Stimulated activated CD8-positive, alpha-beta memory T cell treated with anti-CD3 and anti-CD28 coated beads, Interleukin-4, amount 100 ng/mL, for 4 hours (primary cell): ENCODE measurements at places on chromosomes 6 and 20.
A peak's percentile ranks its signal among the peaks of the same experiment; 100 is the strongest.

- no peak for DNase-seq
These were observed 52.4 kb upstream of the ERVFRD-1 start for GRCh38 chr6:11163932-11164331.

DNA sequence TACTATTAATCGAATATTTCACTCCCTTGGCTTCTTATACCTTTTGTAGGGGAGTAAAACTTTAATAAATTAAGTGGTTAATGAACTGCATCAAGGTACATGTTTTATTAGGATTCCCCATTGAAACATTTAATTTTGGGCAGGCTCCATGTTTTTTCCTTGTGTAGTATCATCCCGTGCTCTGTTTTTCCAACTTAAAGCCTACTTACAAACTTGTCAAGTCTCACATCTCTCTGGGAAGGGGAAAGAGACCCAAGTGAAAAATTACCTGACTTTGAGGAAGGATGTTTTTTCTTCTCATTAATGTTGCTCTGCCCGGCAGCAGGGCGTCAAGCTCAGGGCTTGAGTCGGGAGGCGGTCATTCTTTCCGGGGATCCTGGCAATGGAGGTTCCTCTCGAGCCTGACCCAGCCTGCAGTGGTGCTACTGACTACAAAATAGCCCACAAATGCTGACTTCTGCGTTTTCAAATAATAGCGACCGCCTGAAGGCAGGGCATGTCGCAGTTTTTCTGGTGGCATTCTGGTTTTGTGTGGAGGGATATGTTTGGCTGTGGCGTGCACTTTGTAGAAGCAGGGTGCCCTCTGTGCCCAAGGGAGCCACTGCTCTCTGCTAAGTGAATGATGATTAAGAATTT lies 2.4 kb downstream of the DSP start:
- DNase-seq: no peak

DNA sequence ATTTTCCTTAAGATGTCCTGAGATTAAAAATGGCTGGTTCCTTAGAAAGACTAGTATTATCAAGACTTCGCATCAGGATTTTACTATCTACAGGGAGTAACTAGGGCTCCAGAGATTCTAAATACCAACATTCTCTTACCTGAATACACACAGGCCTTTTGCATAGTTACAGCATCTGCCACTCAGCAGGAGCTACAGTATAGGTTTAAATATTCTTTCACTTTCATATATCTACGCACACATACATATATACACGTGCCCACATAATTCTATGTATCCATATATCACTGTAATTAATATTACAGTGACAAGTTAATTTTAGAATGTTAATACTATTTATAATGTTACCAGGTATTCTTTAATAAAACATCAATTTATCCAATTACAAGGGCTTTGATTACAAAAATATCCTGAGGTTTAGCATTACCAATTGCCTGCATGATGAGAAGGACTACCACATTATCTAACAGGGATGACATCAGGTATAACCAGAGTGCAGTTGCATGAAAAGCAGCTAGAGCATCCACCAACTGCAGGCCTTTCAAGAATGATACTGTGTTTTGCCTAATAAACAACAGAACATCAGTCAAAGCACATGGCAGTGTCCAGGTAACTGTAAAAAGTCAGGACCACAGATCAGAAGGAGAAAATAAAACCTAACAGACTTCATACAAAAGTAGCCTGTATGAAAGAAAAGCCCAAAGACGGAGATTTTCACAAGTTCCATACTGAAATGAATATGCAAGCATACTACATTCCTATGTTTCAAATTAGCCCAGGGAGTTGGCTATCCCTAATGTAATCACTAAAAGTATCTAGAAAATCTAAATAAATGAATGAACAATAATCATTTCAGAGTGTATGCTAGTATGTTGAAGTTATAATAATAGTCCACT lies 268.7 kb downstream of the PTPRK start:
- DNase-seq: no peak

DNA sequence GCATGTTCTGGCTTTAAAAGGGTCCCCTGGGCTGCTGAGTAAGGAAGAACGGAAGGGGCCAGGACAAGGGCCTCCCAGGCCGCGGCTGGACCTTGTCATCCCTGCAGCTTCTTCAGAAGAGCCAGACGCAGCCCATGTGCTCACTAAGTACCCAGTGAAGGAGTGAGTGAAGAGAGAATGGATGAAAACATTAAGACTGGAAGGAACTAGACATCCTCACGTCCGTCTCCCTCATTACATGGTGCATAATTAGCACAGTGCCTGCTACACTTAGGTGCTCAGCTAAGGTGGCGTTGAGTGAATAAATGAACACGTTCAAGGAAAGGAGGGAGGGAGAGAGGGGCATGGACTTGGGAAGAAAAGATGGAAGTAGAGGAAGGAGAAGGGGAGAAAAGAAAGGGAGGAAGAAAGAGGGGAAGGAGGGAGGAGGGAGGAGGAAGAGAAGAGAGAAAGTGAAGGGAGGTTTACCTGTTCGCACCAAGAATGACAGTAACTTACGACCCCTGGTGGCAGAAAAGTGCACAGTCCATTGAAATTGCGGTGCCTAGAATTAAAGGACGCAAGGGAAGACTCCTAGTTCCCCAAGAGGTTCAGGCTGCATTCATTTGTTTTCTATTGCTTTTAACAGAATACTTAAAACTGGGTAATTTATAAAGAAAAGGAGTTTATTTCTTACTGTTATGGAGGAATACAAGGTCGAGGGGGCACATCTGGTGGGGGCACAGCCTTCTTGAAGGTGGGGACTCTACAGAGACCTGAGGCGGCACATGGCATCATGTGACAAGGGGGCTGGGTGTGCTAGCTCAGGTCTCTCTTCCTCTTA lies 8.0 kb downstream of the TP53RK start:
- peak; percentile 55 for DNase-seq

- DNase-seq: no peak
These were observed 92.6 kb downstream of the BFSP1 start for GRCh38 chr20:17438436-17439039.

DNA sequence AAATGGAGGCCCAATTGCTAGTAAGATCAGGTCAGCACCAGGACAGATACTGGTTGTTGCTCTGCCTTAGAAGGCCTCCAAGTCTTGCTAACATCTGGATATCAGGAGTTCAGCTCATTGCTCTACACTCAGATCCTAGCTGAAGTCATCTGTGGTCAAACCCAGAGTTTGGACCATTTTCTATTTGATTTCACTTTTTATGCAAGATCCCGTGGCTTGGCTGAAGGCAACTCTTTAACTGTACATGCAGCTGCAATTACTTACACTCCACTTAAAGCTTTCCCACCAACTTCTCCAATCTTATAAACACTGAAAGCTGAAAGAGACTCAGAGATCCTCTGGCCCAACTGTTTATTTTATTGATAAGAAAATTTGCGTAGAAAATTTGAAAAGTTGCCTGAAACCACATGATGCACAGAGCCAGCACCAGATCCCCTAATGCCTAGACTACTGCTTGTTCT lies 2.7 kb downstream of the SLC17A2 start:
- DNase-seq: no peak

DNA sequence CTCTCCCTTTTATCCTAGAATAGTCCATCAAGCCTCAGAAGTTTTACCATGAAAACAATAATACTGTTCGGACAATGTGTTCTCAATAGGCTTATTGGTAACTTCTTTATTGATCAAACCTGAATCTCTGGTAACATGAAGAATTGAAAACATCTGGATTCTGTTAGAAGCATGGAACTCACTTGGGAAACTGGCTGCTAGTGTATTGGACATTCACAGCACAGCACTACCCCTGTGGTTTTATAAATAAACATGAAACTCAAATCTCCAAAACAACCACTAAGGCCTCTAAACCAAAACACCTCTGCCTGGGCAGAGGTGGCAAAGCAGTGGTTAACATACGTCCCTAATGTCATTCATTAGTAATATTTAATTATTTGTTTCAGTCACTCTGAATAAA lies 157.6 kb upstream of the KCNQ5 start:
- no peak for DNase-seq
